ENCODE measurements at places on chromosomes 16 and 17.

DNA sequence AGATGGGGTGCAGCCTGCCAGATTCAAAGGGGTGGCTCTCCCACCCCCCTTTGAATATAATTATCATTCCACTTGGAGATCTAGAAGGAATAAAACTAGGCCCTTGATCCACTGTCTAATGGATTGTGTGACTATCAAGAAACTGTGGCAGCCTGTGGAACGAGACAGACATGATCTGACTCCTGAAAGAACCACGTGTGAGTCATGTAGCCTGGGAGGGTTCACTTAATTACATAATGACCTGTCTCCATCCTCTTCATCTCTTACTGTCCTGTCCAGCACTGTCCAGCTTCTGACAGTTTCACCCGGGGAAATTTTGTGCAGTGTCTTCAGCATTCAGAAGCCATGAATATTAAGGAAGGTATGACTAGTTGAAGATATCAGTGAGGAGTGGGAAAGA is 43.3 kb upstream of the CDH13 start:
- no peak for DNase-seq

DNA sequence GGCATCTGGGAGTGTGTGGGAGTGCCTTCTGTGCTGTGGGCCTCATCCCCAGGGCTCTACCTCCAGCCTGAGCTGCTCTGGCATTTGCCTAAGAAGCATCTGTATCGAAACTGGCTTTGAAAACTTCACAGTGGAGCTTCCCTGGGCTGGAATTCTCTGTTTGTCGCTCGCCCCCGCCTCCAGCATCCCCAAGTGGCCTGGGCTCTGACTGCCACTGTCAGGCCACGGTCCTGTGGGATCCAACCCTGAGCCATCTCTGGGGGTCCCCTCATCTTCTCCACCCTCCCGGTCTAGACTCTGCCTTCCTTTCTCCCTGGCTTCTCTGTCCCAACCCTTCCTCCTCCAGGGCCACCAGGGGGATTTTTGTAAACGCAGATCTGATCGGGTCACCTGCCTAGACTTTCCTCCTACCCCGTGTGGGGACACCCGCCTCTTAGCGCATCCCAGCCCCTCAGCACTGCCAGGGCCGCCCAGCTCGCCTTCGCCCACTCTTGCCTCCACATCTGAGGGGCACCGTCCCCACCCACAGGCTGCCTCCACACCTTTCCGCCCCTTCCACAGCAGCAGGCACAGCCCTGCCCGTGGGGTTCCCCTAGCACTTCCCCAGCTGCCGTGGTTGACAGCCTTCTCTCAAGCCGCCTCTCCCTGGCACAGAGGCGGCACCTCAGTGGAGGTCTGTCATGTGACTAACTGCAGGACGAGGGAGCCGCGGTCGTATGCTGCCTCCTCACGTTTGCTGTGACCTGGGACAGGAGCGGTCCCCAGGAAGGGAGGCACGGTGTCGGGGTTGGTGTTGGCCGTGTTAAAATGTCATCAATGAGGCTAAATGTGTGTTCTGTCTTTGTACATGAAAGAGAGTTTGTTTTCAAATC is 12.0 kb downstream of the TBC1D24 start:
- DNase-seq: no peak

DNA sequence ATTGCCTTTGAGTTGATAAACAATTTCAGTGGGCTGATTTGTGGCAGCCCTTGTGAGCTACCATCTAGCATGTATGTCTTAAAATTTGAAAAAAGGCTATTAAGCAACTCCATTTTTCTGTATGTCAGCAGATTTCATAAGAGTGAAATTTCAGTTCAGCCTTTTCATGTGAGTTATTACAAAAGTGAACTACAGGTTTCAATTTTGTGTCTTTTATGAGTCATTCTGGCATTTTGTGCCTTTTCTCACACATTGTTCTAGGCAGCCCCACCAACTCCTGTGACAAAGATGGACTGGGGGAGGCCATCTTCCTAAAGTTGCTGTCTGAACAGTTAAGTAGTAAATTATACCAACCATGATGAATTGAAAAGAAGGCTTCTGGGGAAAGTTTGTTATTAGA is 52.1 kb downstream of the USP10 start:
- DNase-seq: no peak

GRCh38 chr17:82238472-82239201 is 9.8 kb downstream of the SLC16A3 start:
- DNase-seq: no peak

DNA sequence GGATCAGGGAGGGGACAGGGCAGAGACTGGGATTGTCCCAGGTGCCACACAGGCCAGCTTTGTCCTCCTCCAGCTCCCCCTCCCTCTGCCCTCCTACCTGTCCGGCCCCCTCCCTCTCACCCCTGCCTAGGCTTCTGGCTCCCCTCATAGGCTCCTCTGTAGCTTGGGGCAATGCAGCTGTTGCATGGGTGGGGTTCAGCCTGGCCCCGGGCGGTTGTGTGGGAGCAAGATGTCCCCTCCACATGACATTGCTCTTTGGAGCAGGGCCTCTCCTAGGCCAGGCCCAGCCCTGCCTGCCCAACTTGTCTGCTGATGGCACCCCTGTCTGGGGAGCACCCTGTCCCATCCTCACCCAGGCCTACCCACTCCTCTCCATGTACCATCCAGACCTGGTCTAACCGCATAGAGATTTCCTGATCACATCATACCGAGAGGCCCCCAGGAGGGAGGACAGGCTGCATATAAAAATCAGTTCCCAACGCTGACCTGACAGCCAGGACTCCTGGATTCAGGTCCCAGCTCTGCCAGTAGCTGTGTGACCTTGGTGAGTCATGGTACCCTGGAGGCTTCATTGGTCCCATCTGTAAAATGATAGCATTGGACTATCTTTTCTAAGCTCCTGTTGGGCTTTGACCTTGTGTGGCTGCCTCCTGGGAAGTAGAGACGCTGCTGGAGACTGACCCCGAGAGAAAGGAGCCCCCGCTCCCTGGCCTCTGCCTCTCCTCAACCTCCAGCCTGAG is 48.8 kb upstream of the DLX4 start:
- DNase-seq: no peak

DNA sequence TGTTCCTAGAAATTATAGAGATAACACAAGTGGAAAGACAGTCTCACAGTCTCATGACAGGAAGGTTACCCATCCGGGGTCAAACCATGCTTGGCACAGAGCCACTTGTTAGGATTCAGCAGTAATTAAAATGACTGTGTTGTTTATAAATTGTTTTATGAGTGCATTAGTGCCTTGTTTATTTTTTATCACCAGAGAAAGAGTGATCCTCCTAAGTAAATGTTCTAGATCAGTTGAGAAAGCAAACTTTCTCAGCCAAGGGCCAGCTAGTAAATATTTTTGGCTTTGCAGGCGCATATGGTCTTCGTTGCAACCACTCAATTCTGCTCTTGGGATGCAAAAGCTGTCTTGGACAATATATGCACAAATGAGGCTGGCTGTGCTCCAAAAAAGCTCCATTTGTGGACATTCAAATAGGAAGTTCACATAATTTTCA is 253.9 kb upstream of the CACNG5 start:
- no peak for DNase-seq

GRCh38 chr16:78988361-78988969 is 612.1 kb downstream of the MAF start:
- no peak for DNase-seq

GRCh38 chr17:19244781-19245180 is 7.6 kb downstream of the EPN2 start:
- DNase-seq: no peak

- DNase-seq: no peak
These were observed 73.9 kb downstream of the RPGRIP1L start for GRCh38 chr16:53629607-53630312.

GRCh38 chr16:11203111-11203623 is 52.8 kb downstream of the SOCS1 start:
- DNase-seq: no peak

GRCh38 chr17:69535016-69535570 is 120.6 kb downstream of the MAP2K6 start:
- no peak for DNase-seq
